ENCODE measurements at places on chromosomes 2 and 18.

DNA sequence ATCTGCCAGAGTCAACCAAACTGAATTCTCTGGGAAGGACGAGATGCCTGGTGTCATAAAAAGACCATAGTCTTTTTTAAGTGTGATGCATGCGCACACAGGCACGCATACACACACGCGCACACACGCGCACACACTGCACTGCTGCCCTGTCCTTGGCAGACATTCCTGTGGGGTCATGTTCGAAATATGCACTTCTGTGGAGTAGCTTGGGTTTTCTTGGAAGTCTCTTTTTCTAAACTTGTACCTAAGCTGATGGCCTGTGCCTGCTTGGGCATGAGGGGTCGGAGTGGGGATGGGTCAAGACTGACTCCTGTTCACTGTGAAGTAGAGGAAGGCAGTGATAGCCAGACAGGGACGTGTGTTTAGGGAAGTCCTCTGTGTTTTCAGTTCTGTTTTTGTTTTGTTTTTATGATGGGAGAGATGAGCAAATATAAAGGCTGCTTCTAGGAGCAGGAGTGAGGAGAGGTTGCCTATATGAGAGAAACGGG lies 4.0 kb upstream of the RMC1 start:
- DNase-seq: no peak

GRCh38 chr18:10017043-10017442 lies 103.2 kb downstream of the VAPA start:
- DNase-seq: no peak

- DNase-seq: no peak
Observed at GRCh38 chr2:159922563-159922962, 124.6 kb upstream of the CD302 start.

DNA sequence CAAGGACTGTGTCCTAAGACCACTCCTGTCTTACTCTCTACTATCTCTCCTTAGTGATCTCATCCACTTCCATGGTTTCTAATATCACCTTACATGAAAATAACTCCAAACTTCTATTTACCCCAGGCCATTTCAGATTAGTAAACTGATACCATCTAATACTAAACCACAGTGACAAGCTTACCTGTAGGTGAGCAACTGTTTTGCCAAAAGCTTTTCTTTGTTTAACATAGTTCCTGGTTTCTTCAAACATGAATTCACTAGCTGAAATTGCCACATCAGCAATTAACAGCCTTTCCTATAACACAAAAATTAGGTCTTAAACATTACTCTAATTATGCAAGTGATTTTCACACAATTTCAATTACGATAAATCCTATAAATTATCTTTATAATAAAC lies 22.1 kb downstream of the ACADL start:
- DNase-seq: no peak

GRCh38 chr2:114089636-114090319 lies 199.9 kb downstream of the ACTR3 start:
- DNase-seq: no peak

GRCh38 chr2:202039278-202040078 lies 5.8 kb downstream of the FZD7 start:
- no peak for DNase-seq

DNA sequence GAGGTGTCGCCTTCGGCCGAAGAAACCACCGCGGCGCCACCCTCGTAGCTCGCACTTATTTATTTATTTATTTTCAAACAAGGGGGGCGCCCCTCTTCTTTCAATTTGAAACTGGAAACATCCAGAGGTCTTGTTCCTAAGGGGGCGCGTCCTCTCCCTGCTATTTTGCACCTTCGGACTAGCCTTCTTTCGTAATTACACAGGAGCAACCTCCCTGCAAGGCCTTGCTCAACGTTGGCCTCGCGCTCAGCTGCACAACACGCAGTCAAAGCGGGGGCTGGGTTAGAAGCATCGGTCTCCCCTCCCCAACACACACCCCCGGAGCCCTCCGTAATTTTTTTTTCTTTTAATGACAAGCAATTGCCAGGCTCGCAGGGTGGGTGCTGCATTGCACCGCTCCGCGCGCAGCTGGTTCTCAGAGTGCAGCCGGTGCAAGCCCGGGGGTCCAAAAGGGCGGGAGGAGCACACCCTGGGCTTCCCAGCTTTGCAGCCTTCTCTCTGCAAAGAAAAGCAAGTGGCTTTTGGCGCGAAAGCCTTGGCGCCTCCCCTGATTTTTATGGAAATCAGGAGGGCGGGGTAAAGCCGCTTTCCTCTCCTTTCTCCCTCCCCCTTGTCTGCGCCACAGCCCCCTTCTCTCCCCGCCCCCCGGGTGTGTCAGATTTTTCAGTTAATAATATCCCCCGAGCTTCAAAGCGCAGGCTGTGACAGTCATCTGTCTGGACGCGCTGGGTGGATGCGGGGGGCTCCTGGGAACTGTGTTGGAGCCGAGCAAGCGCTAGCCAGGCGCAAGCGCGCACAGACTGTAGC lies at the start of gene MYCN:
MYCN (plus strand) TSS at position 697 of the 807 bp plus-strand sequence. CDS start 1,515 bp downstream, outside the sequence.
- DNase-seq: peak; percentile 66

- no peak for DNase-seq
Observed at GRCh38 chr2:15181092-15181745, 379.9 kb downstream of the NBAS start.

DNA sequence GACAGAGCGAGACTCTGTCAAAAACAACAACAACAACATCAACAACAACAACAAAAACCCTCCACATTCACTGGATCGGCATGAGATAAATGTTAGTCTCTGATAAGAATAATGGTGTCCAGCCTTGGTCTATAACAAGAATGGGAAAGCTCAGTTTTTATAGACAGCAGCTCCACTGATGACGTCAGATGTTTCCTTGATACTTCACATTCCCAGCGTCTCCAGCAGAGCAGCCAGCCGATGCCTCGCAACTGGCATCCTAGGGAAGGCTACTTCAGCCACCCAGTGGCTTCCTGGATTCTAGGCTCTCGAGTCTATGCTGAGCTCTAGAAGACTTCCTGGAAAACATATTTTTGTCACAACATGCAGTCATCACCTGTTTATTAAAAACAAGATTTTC lies 271.4 kb upstream of the SMIM21 start:
- no peak for DNase-seq

- no peak for DNase-seq
Observed at GRCh38 chr2:57343391-57344006, 703.1 kb upstream of the VRK2 start.

GRCh38 chr2:140734992-140735391 lies 1395.8 kb downstream of the LRP1B start:
- no peak for DNase-seq

DNA sequence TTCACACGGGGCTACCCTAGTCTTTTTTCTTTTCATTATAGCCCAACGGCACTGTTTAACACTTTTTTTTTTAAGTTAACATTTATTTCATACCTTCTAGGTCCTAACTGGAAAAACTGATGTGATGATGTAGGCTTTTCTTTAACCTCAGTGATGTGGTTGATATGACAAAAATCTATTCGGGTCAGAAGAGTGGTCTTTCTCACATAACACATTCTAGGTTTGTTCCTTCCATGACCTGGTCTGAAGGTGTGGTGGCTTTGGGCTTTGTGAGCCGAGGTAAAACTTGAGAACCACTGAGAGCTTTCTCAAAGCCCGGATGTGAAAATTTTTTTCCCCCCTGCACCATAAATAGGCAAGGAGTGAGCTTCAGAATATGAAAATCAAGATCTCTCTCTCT lies 44.2 kb downstream of the GPD2 start:
- no peak for DNase-seq
